ENCODE measurements at places on chromosomes 6 and 20.

DNA sequence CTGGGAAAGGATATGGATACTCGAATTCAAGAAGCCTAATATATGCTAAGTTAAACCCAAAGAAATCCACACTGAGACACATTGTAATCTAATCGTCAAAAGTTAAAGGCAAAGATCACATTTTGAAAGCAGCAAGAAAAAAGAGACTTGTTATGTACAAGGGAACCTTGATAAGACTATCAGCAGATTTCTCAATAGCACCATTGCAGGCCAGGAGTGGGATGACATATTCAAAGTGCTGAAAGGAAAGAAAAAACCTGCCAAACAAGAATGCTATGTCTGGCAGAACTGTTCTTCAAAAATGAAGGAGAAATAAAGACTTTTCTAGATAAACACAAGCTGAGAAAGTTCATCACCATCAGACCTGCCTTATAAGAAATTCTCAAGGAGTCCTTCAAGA is 75.2 kb downstream of the COL21A1 start:
- DNase-seq: no peak

- DNase-seq: peak; percentile 18
Observed at GRCh38 chr6:148761527-148762011, 14.7 kb downstream of the UST start.

- no peak for DNase-seq
Observed at GRCh38 chr6:99333068-99333467, 16.4 kb downstream of the FAXC start.

DNA sequence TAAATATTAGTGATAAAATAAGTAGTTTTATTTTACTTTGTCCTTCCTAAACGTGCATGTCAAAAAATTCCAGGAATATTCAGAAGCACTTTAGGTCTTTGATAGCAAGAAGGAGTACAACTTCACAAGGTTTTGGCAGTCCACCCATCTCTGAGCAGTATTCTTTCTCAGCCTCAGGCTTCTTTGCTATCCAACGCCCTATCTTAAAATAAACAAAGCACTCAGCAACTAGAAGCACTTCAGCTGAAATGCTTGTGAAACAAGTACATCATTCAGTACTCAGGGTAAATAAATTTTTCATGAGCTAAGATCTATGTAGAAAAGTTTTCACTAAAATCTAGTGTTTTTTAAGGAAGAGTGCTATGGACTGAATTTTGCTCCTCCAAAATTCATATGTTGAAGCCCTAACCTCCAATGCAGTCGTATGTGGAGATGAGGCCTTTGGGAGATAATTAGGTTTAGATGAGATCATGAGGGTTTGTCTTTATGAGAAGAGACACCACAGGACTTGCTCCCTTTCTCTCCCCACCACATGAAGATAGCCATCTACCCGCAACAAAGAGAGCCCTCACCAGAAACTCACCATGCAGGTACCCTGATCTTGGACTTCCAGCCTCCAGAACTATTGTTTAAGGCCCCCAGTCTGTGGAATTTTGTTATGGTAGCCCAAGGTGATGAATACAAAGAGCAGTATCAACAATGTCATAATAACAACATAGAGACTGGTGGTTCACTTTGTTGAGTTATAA is 539.1 kb downstream of the TFAP2A start:
- DNase-seq: no peak

DNA sequence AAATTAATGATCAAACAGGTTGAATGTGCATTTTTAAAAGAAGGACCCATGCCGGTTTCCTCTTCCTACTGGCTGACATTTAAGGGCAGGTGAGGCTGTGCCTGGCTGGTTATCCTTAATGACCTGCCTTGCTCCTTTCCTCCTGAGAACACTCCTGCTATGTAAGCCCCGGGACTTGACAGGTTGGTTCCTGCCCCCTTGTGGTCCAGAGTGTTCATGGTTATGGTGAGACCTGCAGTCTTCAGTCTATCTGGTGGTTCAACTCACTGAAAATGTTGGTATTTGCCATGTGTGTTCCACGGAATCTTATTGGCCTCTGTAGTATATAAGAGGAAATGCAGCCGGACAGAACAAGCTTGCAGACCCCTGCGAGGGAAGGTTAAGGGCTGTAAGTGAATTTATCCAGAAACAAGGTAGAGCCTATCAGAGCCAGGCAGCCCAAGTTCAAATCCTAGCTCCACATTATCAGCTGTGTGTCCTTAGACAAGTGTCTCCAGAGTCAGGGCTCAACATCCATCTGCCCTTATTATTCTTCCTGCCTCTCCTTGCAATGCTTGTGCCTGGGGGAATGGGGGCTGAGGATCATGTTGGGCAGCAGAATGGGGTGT is 5.2 kb upstream of the BPIFA3 start:
- DNase-seq: peak; percentile 44

DNA sequence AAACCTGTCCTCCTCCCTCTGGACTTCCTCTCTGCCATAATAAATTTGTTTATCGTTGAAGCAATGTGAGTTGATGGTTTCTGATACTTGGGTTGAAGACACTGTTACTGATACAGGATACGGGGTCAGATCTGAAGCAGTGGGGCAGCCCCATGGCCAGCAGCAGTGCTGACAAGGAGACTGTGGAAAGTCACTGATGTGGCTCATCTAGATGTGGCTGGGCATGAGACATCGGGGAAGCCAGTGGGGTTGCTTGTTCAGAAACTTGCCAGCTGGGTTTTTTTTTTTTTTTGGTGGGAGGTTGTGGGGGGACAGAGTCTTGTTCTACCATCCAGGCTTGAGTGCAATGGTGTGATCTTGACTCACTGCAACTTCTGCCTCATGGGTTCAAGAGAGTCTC is 2.6 kb upstream of the BPI start:
- DNase-seq: no peak

DNA sequence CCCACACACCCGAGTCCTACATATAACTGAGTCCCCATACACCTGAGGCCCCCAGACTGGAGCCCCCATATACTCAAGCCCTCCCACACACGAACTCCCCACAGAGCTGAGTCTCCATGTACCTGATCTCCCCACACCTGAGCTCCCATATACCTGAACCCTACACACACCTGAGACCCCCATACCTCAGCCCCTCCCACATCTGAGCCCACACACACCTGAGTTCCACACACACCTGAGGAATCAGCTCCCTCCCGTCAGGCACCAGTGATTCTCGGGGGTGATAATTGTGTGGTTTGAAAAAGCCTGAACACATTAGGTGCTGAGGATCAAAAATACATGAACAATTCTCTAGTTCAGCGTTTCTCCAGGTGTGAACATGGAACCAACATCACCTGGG is 15.4 kb downstream of the PFDN4 start:
- no peak for DNase-seq

DNA sequence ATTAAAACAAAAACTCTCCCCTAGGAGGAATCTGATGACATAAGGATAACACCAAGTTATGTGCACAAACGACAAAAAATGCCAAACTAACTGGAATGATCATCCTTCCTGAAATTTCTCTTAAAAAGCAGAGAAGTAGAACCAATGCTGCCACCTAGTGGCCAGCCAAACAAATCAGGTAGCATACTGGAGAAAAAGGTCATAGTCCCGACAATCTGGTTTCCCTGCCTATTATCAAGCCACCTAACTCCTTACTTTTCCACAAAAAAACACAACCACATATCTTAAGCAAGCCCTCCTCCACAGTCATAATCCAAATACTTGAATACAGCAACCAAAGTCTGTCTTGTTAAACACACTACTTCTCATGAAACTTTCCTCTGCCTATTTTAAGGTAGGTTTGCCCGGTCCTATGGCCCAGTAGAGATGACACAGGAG is 5.3 kb downstream of the OARD1 start:
- DNase-seq: peak; percentile 84

DNA sequence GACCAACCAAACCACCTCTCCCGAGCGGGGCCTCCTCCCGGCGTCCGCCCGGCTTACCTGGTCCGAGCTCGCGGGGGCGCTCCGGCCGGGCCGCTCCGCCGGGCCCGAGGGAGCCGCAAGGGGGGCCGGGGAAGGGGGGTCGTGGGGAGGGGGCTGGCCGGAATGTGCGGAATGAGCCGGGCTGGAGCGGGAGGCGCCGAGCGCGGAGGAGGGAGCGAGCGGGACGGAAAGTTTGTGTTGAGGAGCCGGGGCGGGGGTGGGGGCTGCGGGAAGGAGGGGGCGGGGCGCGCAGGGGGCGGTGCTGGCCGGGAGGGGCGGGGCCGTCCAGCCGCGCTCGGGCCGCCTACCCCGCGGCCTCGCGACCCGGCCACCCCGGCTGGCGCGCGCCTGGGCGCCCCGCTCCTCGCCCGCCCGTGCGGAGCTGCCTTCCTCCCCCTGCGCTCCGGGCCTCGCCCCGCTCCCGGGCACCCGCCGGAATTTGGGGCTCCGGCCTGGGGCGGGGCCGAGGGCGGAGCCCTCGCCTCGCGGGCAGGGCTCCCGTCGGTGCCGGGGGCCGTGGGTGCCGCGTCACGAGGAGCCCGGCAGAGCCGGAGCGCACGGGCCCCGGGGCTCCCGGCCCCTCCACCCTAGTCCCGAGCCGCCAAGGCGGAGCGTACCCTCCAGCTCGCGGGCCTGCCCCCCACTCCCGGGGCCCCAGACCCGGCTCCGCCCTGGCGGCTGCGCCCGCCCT is at the start of gene TEAD3:
TEAD3 (minus strand) TSS at position 239 of the 730 bp plus-strand sequence.
- DNase-seq: peak; percentile 67

DNA sequence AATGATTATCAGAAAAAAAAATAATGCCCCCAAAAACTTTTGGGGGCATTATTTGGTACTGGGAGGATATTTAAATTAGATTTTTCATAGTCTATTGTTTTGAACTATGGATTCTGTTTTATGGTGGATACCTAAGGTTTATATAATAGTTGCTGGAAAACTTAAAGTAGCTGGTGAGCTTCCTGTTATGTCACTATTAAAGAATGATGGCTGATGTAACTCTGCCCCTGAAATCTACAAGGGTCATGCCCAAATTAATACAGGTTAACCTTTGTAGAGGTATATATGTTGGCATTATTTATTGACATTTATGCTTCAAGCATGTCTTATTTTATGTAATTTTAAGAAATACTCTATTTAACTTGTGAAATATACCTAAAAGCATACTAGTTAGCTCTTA is 25.3 kb upstream of the ERVFRD-1 start:
- DNase-seq: no peak

DNA sequence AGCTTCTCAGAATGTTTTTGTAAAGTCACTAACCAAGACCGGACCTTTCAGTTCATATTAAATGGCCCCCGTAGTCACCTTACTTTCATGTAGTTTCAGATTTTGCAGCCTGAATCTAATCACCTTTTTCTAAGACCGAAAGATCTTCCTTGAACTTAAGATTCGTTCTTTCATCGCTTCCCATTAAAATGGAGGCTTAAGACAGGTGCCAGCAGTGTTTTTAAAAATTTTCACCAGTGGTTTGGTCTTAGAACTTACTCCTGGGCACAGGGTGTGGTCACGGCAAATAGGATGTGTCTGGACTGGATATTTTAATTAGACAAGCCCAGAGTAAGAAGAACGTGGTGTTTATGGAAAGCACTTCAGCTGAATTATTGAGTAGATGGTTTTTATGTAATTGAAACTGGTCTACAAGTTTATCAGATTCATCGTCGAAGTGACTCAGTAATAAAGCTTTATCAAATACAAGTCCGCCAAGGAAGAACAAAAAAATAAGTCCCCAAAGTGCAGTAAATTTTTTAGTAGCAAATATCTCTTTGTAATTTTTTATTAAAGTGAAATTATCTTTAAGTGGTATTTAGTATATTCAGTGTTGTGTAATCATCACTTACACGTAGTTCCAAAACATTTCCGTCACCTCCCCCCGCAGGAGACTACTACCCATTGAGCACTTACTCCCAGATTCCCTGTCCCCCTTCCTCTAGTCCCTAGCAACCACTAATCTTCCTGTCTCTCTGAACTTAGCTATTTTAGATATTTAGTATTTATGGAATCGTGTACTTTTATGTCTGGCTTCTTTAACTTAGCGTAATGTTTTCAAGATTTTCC is 868 bp downstream of the SRSF3 start:
- DNase-seq: peak; percentile 71

DNA sequence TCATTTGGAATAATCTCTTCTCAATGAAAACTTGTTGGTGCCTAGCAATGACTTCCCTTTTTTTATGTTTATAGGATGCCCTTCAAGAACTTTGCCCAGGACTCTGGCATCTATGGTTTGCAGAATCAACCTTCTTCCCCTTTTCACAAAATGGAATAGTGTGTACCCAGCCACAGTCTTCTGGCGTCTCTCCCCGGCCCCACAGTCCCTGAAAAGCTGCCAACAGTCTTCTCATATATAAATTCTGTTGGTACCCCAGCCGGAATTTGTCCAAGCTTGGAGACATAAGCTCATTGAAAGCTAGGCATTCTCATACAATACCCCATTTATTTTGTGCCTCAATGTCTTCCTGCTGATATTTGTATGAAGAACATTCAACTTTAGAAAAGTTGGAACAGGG is 26.4 kb upstream of the MCM3 start:
- no peak for DNase-seq

DNA sequence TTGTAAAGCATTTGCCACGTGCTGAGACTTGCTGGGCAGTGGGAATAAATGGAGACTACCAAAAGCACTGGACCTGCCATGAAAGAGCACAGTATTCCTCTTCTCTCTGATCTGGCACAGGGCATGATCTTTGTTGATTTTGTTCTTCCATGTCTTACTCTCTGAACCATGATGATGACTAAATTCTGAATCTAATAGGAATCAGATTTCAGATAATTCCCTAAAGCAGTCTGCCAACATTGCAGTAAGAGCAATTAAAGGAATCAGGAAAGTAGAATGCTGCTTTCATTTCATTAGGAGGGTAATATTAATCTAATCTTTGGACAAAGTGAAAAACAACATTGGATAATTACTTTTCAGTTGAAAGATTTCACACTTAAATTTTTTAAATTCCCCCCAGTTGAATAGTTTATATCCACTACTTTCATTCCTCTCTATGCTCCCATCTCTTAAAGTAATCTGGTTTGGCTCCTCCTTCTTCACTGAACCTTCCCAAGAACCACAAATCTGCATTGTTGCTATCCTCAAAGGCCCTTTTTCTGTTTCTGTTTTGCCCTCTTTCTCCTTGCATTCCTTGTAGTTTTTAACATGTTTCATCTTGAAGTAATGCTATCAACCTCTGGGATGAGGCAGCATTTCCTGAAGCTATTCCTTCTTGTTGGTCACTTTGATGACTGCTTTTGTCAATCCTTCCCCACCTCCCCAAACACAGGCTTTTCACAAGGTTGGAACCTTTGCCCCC is 243.2 kb upstream of the TENT5A start:
- peak; percentile 78 for DNase-seq

GRCh38 chr6:54856129-54856528 is 9.6 kb downstream of the FAM83B start:
- DNase-seq: no peak

GRCh38 chr6:24228681-24229255 is 102.8 kb downstream of the NRSN1 start:
- DNase-seq: peak; percentile 95

DNA sequence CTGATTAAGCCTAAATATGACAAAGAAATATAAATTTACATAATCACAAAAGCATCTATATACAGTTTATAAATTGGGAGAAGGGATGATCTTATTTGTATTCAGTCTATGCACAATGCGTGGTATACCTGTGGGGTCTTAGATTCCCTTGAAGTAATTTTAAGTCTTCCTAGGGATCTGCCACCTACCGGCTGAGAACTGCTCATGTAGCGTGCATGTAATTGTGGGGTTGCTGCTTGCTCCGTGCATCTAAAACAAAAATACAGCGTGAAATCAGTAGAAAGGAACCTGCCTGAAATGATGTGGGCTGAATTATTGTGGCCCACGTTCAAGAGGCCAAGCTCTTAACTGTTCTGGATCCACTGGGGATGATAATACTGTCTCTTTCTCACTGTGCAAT is 187.3 kb downstream of the MBOAT1 start:
- DNase-seq: no peak

- DNase-seq: no peak
Observed at GRCh38 chr6:90494067-90494780, 92.6 kb downstream of the MAP3K7 start.

- DNase-seq: peak; percentile 97
Observed at GRCh38 chr6:35370124-35370741, 27.9 kb downstream of the PPARD start.
